ENCODE measurements at places on chromosomes 16 and 17.

DNA sequence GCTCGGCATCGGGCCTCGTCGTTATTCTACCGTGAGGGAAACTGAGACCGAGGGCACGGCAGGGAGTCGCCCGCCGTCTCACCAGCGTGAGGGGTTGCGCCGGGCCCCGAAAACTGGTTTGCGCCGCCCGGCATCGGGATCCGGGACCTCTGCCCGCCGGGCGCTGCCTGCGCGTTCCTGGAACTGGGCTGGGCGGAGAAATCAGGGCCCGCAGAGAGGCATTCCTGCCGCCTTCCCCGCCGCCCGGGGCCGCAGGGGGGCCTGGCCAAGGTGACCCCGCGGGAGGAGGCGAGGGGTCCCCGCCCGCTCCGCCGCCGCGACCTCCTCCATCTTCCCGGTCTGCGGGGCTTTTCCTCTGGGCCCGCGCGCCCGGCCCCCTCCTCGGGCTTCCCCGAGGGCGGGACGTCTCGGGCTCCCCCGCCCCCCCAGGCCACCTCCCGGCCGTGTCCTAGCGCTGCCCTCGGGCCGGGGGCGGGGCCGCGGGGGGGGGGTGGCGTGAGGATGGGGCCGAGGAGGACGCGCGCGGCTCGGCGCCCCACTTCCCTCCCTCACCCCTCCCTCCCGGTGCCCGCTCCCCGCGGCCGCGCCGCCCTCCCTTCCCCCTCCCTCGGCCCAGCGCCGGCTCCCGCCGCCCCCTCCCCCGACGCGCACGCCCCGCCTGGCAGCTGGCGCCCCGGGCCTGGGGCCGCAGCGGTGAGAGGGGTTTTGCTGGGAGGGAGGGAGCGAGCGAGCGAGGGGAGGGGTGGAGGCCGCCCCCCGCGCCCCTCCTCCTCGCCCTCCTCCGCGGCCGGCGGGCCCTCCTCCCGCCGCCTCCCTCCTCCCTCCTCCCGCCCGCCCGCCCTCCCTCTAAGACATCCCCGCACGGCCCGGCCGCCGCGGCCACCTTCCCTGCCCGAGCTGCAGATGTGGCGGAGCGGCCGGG lies at the start of gene GLIS2:
GLIS2 (plus strand) TSS at position 882 of the 922 bp plus-strand sequence. CDS start 16,214 bp downstream, outside the sequence.
- no peak for DNase-seq

DNA sequence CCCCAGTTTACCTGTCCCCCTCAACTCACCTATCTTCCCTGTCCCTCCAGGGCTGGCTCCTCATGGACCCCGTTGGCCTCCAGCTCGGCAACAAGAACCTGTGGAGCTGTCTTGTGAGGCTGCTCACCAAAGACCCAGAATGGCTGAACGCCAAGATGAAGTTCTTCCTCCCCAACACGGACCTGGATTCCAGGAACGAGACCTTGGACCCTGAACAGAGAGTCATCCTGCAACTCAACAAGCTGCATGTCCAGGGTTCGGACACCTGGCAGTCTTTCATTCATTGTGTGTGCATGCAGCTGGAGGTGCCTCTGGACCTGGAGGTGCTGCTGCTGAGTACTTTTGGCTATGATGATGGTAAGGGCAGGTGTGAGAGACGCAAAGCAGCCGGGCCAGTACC lies 31.3 kb downstream of the NLRC5 start:
- DNase-seq: no peak

DNA sequence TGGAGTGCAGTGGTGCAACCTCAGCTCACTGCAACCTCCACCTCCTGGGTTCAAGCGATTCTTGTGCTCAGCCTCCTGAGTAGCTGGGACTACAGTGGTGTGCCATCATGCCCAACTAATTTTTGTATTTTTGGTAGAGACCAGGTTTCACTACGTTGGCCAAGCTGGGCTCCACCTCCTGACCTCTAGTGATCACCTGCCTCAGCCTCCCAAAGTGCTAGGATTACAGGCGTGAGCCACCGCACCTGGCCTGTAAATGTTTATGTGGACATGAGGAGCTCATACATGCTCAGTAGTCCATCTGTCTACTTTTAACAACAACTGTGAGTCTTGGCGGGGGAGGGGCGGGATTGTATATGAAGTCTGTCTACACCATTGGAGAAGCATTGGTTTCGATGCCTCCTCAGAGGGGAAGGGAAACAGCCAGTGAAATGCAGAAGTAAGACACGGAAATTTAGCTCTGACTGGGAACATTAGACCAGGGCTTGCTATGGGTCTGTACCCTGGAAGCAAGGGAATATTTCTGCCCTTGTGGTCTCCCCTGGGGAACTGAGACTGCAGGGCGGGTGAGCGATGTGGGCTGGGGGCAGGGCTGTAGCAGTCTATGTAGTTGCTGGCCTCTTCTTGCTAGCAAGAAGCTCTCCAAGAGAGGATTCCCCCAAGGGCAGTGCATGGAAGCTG lies 9.3 kb downstream of the NUBP1 start:
- no peak for DNase-seq

GRCh38 chr16:24555346-24555872 lies 16.0 kb downstream of the RBBP6 start:
- no peak for DNase-seq

DNA sequence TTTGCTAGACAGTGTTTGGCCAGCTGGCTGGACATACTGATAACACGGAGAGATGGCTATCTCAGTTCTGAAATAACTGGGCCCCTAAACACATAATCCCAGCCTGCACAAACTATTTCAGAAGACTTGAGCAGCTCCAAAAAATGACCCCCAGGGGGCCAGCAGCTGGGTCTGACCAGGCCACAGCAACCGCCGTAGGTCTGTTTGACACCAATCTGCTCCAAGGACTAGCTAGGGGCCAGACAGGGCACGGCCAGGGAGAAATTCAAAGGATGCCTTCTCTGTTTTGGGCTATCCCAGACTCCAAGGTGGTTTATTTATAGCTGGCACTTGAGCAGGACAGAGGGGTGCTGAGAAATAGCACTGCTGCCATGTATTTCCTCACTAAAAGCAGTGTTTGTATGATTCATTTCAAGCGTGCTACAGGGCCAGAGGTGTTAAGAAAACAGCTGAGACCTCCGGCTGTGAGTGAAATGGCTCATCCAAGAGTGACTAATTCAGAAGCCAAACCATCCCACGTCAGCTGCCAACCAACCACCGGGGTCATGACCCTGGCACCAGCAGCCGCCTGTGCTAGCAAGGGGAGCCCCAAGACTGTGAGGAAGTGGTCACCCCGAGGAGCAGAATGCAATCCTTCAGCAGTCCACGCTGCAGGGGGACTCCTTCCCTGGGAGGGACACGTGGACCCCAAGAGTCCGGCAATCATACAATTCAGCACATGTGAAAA lies 5.7 kb downstream of the GGA2 start:
- peak; percentile 79 for DNase-seq
